ENCODE measurements at places on chromosomes 6 and 20.

DNA sequence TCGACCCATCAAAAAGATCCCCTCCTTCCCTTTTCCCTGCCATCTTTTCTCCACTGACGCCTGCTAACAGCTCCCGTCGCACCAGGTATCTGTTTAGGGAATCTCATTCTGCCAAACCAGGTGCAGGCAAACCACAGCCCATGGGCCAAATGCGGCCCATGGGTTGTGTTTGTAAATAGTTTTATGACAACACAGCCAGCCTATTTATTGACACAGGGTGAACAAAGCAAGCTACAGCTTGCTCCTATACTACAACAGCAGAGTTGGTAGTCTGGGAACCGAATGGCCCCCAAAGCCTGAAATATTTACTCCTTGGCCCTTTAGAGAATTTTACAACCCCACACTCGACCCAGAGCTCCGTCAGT is 16.4 kb downstream of the NFATC2 start:
- no peak for DNase-seq

GRCh38 chr20:33688938-33689424 is 2.8 kb upstream of the E2F1 start:
- DNase-seq = no peak

DNA sequence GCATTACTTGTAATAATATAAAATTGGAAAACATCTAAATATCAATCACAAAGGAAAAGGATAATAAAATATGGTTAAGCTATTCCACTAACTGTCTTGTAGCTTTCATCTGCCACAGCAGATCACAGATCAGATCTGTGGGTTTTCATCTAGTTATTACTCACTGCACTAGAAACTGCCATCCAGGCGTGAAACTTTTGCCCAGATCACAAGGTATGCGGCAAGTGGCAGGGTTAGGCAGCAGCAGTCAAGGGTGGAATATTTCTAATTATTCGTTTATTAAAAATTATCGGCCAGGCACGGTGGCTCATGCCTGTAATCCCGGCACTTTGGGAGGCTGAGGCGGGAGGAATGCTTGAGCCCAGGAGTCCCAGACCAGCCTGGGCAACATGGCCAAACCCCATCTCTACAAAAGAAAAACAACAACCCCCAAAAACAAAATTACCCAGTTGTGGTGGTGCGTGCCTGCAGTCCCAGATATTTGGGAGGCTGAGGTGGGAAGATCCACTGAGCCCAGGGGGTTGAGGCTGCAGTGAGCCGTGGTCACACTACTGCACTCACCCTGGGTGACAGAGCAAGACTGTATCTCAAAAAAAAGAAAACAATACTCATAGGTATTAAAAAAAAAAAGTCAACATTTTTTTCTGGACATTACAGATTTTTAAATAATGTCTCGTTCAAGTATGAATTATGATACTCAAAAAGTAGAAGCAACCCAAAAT is 32.1 kb downstream of the BEND3 start:
- no peak for DNase-seq

DNA sequence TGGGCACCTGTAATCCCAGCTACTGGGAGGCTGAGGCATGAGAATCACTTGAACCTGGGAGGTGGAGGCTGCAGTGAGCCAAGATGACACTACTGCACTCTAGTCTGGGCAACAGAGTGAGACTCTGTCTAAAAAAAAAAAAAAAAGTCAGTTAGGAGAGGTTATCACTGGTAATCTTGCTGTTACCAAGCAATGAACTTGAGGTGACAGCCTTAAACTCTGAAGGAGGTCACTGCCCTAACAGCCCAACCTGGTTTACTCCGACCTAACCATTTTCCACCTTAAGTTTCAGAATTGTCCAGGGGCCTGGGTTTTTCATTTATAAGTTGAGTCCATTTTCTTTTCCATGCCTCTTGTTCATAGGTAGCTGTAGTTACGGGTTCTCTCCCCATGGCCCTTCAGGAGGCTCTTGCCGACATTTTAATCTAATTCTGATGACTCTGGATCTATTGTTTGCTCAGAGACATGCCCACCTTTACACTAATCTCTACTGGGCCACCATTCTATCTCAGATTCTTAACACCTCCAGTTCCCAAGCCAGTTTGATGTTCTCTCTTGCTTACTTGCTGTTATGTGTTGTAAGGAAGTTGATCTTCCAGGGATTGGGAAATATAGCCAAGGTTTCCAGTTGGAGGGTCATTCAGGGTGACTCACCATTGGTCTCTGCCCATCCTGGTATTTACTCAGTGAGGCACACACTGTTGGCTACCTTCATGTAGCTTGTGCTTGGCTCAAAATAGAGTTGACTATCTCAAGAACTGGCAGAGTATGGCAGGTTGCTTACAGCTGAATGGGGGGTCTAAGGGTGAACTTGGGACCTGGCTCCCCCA is 29.1 kb downstream of the SHLD1 start:
- DNase-seq = no peak

GRCh38 chr6:90586546-90586835 is 381 bp downstream of the MAP3K7 start:
- no peak for DNase-seq

GRCh38 chr6:16519265-16520242 is 241.7 kb downstream of the ATXN1 start:
- DNase-seq = no peak

DNA sequence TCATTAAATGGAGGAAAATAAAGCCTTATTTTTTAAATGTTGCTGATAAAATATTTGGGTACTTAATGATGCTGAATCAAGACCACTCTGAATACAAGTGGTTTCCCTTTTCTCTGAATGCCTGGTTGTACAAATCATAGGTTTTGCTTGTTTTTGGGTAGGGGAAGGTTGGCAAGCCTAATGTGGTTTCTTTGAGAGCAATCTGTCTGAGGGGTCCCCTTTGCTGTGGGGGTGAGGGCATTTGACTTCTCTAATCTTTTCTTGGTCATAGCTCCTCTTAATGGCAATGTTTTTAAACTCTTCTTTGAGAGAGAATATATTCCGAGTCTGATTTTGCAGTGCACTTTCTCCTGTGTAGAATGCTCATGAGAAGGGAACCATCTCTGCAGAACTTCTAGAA is 99.2 kb downstream of the SOX4 start:
- no peak for DNase-seq

GRCh38 chr6:125325586-125325985 is 23.8 kb upstream of the HDDC2 start:
- no peak for DNase-seq

DNA sequence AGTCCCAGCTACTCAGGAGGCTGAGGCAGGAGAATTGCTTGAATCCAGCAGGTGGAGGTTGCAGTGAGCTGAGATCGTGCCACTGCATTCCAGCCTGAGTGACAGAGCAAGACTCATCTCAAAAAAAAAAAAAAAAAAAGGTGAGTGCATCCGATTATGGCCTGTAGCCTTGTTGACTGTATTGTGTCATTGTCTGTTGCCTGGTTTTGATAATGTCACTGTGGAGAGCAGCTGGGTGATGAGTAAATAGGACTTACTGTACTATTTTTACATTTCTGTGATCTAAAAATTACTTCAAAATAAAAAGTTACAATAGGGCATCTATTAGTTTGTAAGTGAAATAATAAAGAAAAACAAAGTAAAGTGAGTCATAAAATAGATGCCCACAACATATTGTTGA is 134.1 kb upstream of the SALL4 start:
- DNase-seq = no peak

GRCh38 chr6:155272353-155273232 is 8.8 kb downstream of the CLDN20 start:
- DNase-seq = no peak

- DNase-seq = no peak
Observed at GRCh38 chr20:1185316-1185741, 548 bp upstream of the TMEM74B start.

GRCh38 chr20:47859278-47859677 is 74.0 kb upstream of the SULF2 start:
- DNase-seq = no peak
